T-cell (primary cell): ENCODE measurements at places on chromosomes 1 and 21.

GRCh38 chr1:95408507-95409136 is 174.6 kb downstream of the RWDD3 start:
- no peak for DNase-seq

- no peak for DNase-seq
Observed at GRCh38 chr1:156942576-156942975, 22.1 kb downstream of the LRRC71 start.

GRCh38 chr1:2582391-2582790 is 4.2 kb upstream of the PRXL2B start:
- no peak for DNase-seq

- no peak for DNase-seq
Observed at GRCh38 chr1:184059887-184060286, 8.4 kb downstream of the TSEN15 start.

DNA sequence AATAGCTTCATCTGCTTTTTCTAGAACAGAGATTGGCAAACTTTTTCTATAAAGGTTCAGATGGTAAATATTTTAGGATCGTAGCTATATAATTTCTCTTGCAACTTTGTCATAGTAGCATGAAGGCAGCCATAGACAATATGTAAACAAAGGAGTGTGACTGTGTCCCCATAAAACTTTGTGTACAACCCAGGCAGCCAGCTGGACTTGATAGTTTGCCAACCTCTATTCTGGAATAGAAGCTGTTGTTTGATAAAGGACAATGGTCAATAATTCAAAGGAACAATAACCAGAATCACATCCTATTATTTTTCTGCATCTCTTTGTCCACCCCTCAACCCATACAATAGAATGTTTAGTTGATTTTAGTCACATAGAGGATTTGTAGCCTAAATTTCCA is 286.7 kb downstream of the LMX1A start:
- DNase-seq: no peak

DNA sequence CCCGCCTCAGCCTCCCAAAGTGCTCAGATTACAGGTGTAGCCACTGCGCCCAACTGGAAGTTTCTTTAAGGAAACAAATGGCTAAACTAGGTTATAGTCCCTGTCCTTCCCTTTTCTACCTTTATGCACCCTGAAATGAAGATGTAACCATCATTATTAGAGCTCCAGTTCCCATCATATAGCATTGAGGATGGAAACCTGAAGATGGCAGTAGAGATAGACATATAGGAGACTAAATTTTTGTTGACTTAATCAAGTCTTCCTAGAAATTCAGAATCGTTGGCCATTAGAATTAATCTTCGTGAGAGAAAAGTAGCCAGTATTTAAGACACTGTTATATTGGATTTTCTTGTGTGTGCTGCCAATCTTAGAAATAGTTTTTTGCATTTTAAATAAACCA is 1016.3 kb upstream of the NCAM2 start:
- DNase-seq: no peak

GRCh38 chr21:45329261-45330074 is 41.8 kb upstream of the POFUT2 start:
- DNase-seq: no peak

DNA sequence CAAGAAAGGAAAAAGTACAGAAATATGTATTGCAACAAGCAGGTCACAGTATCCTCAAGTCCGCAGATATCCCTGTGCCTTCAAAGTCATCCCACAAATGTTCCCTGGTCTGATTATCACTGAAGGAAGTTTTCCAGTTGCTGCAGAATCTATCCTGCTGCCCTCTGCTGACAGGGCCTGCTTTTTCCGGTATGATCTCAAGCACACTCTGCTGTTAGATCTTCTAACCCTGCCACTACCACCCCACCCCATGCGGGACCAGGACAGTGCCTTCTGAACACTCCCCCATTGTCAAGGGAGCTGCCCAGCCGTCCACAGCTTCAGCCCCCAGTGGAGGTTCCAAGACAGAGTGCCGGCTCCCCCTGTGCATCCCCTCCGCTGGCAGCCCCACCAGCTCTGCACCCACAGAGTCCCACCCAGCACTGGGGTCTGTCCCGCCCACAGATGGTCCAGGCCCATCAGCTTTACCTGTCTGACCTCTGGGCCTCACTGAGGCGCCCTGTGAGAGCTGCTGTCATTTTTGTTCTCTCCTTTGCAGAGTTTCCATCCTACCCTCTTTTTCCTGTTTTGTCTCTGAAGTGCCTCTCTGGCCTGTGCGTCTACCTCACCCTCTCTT is 27.9 kb downstream of the FAM163A start:
- no peak for DNase-seq

DNA sequence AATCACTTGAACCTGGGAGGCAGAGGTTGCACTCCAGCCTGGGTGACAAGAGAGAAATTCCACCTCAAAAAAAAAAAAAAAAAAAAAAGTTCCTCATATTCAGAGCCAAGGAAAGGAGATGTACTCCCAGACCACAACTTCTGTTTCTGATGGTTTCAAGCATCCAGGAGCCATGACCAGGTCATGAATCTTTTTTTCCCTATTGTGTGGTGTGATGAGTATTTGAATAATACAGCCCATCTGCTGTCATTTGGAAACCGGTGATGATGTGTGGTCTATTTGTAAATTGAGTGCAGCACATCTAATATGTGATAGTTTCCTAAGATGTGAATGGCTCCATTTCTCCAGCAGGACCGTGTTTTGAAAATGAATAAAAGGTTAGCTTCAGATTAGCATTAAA is 18.6 kb downstream of the PIK3CD start:
- DNase-seq: no peak

GRCh38 chr1:9510130-9510529 is 29.1 kb upstream of the SLC25A33 start:
- DNase-seq: no peak

GRCh38 chr21:45607909-45608295 is 35.6 kb upstream of the PCBP3 start:
- no peak for DNase-seq

DNA sequence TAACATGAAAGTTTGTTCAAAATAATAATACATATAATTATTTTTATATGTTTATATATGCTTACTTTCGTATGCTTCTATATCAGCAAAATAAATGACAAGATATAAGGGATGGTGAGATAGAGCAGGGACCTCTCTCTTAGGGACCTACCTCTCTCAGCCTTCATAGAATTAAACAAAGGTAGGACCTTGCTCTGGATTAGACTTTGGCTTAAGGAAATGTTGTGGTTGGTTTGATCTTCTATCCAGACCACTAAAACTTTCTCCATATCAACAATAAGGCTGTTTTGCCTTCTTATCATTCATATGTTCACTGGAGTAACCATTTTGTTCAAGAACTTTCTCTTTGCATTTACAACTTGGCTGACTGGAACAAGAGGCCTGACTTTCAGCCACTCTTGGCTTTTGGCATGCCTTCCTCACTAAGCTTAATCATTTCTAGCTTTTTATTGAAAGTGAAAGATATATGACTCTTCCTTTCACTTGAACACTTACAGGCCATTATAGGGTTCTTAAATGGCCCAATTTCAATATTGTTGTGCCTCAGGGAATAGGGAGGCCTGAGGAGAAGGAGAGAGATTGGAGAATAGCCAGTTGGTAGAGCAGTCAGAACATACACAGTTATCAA is 14.4 kb downstream of the FRRS1 start:
- no peak for DNase-seq

DNA sequence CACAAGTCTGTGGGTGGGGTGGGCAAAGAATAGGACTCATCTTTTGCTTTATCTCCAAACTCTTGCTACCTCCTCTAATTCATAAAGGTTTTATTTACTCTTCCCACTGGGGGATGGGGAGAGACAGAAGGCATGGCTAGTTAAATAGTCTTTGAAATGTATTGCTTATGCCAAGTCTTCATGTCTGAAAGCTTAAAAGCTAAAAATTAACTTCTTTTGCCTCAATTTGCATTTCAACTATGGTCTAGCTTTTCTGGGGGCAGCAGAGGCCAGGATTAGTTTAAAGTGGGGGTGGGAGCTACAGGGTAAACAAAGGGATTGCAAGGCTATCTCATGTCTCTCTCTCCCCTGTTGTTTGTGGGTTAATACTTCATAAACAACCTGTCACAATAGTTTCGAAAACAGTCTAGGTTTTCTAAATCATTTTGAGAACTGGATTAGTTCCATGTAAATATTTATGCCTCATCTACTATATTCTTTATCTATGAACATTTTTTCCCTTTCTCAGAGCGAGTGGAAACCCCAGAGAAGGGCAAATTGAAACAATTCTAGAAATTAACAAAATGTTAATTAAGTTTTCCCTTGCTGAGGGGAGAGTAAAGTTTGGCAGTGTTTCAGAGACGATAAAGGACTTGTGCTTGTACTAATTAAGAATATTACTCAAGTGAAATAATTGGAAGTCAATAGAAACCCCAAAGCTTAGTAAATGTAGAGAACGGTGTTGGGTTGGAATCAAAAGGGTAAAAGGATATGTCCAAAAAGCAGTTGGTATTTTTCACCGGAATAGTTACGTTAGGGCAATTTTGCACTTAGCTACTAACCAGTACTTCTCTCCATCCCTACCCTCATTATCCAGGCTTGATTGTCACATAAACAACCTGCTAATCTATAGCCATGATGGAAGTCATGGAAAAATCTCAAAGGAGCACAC is 182.2 kb downstream of the GIPC2 start:
- no peak for DNase-seq

DNA sequence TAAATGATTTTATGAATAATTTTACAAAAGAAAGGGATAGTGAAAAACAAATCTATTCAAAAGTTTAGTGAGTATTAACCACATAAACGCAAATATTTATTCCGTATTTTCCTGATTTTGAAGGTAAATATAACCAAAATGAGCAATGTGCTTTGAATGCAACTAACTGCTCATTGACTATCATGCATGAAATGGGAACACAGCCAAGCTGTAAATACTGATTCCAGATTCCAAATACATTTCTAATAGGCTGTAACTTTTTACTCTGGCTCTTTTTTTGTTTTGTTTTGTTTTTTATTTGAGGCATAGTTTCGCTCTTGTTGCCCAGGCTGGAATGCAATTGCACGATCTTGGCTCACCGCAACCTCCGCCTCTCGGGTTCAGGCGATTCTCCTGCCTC is 41.8 kb downstream of the SELENOF start:
- DNase-seq: no peak

DNA sequence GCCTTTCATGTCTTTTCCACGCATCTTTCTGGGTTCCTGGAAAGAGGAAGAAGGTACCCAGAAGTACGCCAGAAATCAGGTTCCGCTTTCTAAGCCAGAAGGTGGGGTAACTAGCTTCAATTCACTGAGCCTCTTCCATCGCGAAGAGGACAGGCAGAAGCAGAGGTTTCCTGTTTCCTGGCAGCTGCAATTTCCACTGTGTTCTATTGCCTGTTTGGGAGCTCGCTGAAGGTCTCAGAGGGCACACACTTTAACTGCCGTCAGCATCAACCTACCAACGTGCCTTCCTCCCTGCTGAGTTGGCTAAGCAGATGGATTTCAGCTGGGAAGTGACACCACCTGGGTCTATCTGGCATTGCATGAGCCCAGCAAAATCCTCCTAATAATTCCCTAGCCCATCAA is 10.0 kb downstream of the NCF2 start:
- DNase-seq: no peak

- DNase-seq: no peak
Observed at GRCh38 chr1:235984041-235984825, 80.7 kb downstream of the NID1 start.

GRCh38 chr1:228683428-228683827 is 51.9 kb upstream of the RHOU start:
- no peak for DNase-seq

DNA sequence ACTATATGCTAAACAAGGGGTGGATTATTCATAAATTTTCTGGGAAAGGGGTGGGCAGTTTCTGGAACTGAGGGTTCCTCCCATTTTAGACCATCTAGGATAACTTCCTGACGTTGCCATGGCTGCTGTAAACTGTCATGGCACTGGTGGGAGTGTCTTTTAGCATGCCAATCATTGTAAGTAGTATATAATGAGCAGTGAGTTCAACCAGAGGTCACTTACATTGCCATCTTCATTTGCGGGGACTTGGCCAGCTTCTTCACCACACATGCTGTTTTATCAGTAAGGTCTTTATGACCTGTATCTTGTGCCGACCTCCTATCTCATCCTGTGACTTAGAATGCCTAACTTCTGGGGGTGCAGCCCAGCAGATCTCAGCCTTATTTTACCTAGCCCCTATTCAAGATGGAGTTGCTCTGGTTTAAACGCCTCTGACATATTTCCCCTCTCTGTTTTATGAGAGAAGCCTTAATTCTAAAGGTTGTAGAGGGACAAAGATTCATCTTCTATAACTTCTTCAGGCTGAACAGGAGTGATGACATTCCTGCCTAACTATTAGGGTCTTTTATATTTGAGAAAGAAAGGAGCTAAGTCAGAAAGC is 60.4 kb downstream of the DIP2A start:
- no peak for DNase-seq

DNA sequence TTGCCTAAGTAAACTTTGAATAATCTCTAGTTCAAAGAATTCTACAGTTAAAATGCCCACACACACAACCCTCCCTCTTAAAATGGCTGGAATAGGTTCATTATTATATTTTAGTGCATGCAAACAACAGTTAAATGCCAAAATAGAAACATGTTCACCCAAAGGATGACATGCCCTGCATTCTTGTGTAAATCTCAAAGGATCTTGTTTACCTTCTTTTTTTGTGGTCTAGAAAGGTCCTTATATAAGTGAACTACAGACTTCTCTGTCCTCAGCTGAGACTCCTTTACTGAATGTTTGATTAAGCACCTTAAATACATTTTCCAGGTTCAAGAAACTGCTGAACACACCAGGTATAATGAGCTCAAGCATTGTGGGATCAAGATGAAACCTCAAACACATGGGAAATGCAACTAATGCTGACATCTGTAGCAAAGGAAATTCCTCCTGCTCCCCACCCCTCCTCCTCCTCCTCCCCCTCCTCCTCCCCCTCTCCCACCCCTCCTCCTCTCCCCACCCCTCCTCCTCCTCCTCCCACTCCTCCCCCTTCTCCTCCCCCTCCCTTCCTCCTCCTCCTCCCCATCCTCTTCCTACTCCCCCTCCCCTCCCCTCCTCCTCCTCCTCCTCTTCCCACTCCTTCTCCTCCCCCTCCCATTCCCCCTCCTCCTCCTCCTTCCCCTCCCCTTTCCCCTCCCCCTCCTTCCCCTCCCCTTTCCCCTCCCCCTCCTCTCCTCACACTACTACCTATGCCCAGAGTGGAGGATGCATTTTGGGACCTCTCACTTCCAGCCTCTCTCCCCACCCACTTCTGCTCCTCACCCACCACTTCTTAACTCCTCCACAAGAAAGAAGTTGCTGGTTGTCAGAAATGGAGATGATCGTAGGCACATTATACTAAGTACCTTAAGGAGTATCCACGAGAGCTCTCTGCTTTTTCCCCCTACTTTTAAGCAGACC is 233.9 kb downstream of the MRPL39 start:
- no peak for DNase-seq

DNA sequence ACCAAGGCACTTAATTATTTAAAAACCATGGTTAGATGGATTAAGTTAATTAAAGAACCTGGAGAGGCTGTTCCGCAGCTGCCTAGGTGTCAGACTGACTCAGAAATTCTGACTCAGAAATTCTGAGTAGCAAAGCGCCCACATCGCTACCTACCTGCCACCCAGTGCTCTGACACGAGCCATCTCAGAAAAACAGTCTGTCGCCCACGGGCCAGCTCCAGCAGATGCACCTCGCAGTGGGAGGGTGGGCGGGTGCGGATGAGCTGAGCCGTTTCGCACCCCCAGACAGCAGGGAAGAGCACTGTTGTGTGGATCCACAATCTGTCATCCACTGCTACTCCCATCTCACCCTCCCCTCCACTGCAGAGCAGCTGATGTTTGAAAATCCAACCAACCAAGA is 13.5 kb downstream of the KCNK1 start:
- no peak for DNase-seq

GRCh38 chr1:26734501-26735058 is 38.8 kb downstream of the ARID1A start:
- no peak for DNase-seq
